Effector memory CD8-positive, alpha-beta T cell (primary cell): ENCODE measurements at places on chromosomes 4 and X.

- no peak for DNase-seq
These were observed 166.1 kb downstream of the TENM3 start for GRCh38 chr4:182409271-182409670.

GRCh38 chr4:71230271-71231128 lies 108.3 kb upstream of the SLC4A4 start:
- DNase-seq = no peak

GRCh38 chr4:141192564-141192963 lies 28.1 kb upstream of the ZNF330 start:
- DNase-seq = no peak

- no peak for DNase-seq
These were observed 153.2 kb upstream of the FRG1 start for GRCh38 chr4:189787216-189788031.

DNA sequence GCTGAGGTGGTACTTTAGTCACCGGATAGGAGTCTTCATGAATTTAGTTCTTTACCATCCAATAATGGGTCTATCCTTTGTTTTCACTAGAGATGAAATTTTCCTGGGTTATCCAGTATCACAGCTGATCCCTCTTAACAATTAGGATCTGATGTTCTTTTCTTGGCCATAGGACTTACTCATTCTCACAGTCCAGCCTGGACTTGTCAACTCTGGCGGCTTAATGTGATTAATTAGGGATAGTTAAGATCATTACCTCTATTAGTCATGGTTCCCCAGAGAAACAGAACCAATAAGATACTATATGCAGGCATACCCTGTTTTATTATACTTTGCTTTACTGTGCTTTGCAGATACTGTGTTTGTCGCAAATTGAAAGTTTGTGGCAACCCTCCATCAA lies 272.7 kb upstream of the FAT4 start:
- no peak for DNase-seq

DNA sequence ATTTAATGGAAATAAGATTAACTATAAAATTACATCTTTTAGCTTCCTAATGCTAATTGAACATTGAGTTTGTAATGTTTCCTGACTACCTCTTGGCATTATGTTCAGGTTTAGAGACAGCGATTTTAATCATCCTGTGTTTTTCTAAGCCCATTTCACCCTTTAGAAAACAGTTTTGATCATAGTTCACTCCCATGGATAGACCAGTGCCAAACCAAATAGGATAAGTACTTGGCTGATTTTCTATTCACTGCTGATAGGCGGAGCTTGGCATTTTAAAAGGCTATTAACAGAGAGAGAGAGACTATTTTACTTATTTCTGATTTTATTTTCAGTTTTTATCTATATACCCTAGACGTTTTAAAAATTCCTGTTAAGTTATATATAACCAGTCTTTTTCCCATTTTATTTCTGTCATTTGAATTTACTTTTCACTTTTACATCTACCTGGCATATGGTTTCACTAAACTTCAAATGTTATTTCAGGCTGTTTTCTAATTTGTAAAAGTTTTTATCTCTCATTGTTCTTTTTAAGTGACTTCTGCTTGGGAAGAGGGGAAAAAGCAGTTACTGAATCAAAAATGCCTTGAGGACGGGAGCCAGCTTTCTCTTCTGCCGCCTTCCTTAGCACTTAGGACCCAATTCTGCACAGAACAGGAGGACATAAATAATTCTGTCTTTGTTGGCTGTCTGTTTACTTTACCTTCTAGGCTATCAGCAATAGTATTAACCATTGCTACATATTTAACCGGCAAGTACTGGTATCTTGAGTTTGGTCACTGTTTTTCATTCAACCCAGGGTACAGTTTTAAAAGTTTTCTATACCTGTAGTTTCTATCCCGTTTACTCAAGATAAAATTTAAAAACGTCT lies 46.4 kb downstream of the SGMS2 start:
- no peak for DNase-seq

DNA sequence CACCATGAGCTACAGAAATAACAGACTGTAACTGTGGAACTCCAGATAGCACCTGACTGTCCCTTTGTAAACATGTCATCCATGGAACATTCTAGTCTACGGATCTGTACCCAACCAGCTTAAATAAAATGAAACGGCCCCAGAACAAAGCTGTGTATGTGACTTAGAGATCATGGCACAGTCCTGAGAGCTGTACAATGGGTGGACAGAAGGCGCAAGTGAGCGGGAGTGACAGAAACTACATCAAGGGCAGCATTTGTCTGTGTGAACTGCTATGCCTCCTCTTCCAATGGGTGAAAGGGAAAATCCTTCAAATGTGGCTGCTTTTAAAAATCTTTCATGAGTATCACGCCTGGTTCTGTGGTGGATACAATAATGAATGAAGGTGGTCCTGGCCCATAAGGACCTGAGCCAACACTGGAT lies 72.5 kb downstream of the FAT1 start:
- no peak for DNase-seq

DNA sequence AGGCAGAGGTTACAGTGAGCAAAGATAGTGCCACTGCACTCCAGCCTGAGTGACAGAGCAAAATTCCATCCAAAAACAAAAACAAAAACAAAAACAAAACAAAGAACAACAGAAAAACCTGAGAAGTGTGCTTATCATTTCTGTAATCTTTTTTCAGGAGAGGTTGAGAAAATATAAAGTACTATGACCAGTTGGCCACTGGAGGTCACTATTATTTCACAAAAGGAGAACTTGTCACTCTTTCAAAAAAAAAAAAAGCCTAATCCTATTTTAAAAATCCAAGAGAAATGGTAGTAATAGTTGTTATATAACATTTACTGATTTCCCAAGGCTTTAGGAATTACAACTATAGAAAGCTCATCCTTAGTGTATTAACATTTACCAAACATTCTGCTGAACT lies 24.9 kb upstream of the RNF150 start:
- DNase-seq = no peak

- DNase-seq = no peak
These were observed 39.6 kb downstream of the CCNI start for GRCh38 chr4:77036206-77036605.

DNA sequence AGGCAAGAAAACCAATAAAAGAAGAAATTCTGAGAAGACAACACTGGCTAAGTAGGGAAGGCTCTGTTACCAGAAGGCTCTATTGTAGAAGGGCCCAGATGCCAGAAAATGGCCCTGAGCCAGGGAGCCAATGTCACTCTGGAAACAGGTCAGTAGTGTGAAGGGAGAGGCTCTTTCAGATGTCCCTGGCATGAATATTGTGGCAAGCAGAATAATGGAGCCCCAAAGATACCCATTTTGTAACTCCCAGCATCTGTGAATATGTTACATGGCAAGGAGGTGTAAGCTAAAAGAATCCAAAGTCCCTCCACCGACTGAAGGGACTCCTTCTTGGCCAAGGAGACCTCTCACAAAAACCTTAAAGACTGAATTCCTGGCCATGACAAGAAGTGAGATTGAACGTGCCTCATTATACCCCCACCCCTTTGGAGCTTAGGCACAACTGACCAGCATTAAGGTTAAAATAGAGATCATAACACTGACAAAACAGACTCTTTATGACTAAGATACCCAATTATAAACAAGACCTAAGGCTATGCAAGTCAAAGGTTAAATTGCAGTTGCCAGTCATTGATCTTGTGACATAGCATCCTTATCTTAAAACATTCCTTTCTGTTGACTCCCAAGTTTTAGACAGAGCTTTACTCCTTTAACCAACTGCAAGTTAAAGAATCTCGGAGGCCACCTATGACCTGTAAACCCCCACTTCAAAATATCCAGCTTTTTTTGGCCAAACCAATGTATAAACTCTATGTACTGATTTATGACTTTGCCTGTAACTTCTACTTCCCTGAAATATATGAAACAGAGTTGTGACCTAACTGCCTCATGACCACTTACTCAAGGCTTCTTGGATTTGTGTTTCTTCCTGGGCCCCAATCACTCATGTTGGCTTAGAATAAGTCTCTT lies 42.2 kb upstream of the SMIM10 start:
- DNase-seq = no peak

DNA sequence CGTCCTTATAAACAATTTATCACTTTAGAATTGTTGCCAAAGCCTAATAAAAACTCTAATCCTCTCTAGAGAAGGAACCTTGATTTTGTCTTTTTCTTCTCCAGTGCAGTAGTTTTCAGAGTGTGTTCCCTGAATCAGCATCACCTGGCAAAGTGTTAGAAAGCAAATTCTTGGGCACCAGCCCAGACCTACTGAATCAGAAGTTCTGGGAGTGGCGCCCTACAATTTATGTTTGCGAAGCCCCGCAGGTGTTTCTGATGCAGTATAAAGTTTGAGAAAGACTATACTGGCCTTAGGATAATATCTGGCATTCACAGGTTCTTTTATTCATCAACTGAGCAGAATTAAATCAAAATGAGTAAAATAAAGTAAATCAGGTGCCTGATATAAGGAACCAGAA lies 645.8 kb upstream of the ATOH1 start:
- DNase-seq = no peak

DNA sequence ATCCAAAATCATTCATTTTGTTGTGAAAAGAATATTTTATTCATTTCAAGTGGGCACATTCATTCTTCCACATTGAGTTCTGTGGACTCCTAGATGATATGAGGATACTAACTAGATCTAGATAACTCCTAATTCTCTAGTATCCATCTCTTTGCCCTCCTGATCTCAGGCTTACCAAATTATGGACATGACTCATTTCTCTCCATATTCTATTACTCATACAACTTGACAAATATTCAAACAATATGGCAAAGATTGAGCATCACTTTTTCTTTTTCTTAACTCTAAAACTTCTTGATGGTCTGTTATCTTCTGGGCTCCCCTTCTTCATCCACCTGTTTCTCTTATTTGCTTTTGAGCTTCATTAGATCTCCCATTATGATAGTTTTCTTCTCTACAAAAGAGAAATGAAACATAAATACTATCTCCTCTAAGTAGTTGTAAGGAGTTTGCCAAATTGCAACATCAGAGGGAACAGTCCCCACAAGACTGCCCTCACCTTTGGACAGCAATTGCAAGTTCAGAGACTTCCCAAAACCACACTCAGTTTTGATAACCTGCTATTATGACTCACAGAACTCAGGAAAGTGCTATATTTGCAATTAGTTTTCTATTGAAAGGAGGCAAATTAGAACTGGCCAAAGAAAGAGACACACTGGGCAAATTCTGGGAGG lies 422.9 kb downstream of the SPRY1 start:
- no peak for DNase-seq

DNA sequence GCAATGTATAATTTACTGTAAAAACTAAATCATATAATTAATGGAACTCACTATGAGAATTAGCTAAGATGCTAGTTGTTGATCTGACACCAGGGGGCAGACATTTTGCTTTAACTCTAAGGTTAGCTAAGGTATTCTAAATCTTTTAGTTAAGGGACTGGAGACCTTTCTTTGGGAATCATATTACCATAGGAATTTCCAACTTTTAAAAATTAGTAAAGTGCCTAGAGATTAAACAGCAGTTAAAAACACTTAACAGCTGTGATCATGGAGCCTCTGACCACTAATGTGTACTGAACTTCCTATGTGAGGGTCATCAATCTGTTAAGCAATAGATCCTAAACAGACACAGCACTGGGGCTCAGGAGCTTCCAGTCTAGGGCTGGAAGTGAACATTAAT lies 226.6 kb downstream of the NSUN7 start:
- no peak for DNase-seq

DNA sequence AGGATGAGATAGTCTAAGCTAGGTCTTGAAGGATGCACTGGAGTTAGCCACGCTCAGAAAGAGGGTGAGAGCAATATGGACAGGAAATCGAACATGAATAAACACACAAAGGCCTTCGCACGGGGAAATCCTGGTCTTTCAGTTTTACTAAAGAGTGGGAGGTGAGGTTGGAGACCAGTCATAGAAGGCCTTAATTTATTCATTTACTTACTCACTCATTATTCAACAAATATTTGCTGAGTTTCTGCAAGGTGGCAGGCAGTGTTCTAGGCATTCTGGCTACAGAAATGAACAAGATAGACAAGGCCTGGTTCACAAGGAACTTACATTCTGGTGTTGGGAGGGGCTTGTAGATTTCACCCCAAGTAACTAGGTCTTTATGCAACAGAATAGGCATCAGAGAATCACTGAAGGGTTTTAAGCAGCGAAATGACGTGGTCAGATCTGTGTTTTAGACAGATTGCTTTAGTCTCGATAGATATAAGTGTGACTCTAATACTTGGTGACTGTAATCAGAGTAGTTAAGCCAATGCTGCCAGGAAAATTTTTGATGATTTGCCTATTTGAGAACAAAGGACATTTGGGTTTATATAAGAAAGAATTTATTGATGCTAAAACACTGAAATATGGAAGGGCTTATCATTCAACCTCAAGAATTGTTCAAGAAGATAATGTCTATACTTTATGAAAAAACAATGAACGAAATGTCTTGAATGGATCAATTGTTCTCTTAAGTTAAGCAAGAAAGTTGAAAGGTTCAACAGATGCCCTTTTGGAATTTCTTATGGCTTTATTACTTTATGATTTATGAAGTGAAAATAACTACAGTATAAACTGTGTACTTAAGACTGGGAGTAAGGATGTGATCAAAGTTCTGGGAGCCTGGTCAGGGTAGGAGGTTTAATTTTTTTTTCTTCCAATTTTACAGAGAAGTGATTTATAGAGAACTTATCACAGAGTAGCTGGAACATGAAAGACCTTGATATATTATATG lies 184.4 kb upstream of the CASK start:
- DNase-seq = no peak

DNA sequence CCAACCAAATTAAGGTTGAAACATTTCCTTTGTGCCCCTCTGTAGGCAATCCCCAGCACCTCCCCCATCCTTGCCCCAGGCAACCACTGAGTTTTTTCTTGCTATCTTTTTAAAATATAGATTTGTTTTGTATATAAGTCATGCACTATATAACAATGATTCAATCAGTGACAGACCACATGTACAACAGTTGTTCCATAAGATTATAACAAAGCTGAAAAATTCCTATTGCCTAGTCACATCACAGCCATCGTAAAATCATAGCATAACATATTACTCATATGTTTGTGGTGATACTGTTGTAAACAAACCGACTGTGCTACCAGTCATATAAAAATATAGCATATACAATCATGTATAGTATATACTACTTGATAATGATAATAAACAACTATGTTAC lies 211.9 kb upstream of the NRK start:
- no peak for DNase-seq

DNA sequence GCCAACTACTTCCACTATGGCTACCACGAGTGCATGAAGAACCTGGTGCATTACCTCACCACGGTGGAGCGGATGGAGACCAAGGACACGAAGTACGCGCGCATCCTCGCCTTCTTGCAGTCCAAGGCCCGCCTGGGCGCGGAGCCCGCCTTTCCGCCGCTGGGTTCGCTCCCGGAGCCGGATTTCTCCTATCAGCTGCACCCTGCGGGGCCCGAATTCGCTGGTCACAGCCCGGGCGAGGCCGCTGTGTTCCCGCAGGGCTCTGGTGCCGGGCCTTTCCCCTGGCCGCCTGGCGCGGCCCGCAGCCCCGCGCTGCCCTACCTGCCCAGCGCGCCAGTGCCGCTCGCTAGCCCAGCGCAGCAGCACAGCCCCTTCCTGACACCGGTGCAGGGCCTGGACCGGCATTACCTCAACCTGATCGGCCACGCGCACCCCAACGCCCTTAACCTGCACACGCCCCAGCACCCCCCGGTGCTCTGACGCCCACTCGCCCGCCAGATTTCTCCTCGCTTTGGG lies 2.1 kb downstream of the HELT start:
- no peak for DNase-seq

GRCh38 chr4:87068583-87069021 lies 133.8 kb downstream of the AFF1 start:
- DNase-seq = no peak
